ENCODE measurements at places on chromosomes 7 and 10.

GRCh38 chr7:35630024-35630972 lies 64.6 kb downstream of the HERPUD2 start:
- DNase-seq: no peak

DNA sequence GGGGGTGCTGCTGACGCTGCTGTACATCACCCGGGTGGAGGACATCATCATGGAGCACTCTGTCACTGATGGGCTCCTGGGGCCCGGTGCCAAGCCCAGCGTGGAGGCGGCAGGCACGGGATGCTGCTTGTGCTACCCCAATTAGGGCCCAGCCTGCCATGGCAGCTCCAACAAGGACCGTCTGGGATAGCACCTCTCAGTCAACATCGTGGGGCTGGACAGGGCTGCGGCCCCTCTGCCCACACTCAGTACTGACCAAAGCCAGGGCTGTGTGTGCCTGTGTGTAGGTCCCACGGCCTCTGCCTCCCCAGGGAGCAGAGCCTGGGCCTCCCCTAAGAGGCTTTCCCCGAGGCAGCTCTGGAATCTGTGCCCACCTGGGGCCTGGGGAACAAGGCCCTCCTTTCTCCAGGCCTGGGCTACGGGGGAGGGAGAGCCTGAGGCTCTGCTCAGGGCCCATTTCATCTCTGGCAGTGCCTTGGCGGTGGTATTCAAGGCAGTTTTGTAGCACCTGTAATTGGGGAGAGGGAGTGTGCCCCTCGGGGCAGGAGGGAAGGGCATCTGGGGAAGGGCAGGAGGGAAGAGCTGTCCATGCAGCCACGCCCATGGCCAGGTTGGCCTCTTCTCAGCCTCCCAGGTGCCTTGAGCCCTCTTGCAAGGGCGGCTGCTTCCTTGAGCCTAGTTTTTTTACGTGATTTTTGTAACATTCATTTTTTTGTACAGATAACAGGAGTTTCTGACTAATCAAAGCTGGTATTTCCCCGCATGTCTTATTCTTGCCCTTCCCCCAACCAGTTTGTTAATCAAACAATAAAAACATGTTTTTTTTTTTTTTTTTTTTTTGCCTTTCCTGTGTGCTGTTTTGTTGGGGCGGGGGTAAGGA lies 55.8 kb downstream of the TSPAN15 start:
- no peak for DNase-seq

DNA sequence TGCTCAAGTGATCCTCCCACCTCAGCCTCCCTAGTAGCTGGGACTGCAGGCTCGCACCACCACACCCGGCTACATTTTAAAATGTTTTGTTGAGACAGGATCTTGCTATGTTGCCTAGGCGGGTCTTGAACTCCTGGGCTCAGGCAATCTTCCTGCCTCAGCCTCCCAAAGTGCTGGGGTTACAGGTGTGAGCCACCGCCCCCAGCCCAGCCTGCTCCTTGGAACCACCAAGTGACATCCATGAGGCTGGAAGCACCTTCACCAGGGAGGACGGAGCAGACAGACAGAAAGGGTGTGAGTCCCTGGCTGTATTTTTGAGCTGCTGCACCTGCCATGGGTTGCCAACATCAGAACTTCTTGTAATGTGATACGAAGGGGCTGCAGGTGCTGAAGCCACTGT lies 62.3 kb upstream of the UBE3C start:
- DNase-seq: no peak

DNA sequence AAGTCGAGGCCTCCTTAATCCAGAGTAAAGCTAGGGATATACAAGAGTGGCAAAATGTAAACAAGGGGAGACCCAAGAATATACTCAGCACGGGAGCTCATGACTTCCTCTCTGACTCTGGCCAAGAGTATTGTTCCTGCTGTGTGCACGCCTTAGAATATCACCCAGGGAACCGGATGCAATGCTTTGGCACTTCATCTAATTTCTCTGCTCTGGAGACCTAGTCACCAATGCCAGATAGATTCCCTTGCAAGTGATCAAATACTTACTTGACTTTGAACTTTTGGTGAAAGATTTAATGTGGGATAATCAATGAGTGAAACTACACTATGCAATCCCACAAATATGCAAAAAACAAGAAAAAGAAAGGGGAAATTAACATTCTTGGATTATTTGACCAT lies 695.5 kb downstream of the INHBA start:
- no peak for DNase-seq

GRCh38 chr10:73810735-73811465 lies 498 bp downstream of the NDST2 start:
- DNase-seq: peak; percentile 52

GRCh38 chr7:87505557-87506245 lies 30.2 kb upstream of the ABCB4 start:
- no peak for DNase-seq

GRCh38 chr7:135773464-135773863 lies 24.9 kb upstream of the FAM180A start:
- no peak for DNase-seq

DNA sequence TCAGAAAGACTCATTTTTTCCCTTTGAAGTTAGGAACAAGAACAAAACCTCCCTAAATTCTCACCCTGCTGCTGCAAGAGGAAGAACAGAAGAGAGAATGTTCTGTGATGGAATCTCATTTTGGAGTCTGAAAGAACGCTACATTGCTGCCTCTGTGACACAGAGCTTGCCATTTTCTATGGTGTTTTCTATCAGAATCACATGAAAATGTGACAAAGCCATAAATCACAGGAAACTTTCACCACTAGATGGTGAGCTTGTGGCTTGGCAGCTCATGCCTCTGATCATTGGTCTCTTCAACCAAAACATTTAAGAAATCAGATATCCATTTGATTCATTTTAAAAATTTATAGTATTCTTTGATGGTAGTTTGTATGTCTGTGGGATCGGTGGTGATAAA lies 82.9 kb downstream of the CADPS2 start:
- DNase-seq: no peak

DNA sequence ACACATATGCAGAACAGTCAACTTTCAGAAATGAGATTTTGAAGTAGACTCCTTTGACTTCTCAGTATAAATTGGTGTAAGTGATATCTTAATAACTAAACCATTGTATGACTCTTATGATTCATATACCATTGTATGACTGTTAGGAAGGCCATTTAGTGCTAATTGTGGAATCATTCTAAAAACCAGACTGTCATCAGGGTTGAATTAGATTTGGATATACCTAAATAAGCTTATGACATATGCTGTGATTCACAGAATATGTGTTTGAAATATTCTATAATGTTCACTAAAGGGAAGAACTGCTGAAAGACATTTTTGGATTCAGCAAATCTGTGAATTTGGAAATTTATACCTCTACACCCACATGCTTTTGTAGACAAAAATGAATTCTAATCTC lies 438.1 kb downstream of the MDFIC start:
- no peak for DNase-seq

GRCh38 chr7:150923196-150923595 lies 54.9 kb downstream of the KCNH2 start:
- DNase-seq: no peak

DNA sequence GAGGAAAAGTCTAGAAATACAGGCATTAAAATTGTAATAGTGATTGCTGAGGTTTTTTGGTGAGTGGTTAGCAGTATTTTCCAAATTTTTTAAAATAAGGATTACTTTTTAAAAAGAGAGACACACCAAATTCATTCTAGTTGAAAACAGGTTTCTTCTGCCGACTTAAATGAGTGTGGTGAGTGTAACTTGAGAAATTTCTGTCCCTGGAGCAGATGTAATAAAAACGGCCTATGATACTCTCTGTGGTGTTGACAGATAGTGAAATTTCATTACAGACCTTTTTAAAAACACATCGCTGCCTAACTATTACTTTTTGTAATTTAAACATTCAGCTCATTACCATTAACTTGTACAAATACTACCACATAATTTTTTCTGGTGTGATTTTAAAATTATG lies 90.1 kb downstream of the CYP51A1 start:
- no peak for DNase-seq

GRCh38 chr10:60032723-60033122 lies 126.4 kb upstream of the CCDC6 start:
- DNase-seq: peak; percentile 6

DNA sequence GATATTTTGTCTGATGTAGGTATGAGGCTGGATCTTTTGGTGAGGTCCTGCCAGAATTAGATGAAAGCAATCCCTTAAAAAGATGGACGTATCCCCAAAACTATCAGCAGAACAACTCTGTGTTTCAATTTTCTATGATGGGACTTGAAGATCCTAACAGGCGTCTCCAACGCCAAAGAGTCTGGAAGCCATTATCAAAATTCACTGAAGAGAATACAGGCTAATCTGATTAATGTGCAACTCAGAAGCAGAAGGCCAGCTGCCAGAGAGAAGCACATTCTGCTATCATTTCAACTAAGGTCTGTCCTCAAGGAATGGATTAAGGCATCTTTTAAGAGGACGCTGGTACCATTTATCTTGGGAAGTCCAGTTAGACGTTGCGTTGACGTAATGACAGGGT lies 119.7 kb downstream of the FGFR2 start:
- no peak for DNase-seq

DNA sequence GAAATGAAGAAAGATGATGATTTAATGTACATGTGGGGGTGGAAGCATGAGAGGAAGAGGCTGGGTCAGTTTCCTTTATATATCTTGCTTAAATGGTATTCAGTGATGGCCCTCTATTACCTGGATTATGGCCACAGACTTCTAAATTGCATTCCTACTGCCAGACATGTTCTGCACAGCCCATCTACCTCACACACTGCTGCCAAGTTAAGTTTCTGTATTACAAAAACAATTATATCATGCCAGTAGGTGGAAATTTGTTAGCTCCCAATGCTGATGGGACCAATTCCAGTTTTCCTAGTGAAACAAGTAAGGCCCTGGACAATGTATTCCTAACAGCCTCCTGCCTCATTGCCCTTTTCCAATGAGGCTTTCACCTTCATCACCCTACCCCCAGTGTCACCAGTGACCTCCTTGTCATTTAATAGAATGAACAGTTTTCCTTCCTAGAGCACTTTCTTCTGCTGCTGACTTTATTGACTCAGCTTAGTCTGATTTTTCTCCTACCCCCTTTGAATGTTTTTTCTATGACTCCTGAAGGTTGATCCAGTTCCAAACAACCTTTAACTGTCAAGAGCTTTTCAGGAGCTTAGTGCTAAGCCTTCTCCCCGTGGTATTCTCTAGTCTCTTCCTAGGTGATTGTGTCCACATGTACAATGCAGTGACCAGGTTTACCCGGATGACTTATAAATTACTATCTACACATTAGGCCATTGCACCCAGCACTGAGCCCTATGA lies 316.6 kb upstream of the ANKRD30A start:
- DNase-seq: no peak

DNA sequence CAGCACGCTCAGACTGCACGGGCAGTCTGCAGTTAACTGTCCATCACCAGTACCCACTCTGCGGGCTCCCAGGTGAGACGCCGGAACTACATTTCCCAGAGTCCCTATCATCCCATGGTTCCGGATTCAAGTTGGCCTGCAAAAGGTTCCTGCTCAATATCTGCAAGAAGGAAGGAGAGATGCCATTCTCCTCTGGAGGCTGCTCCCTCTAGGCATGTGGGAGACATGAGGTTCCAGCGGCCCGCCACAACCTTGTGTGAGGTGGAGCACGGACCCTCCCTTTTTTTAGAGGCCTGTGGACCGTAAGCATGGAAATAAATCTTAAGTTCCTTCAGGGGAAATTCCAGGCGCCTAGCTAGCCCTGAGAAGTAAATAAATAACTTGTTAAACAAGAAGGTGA lies 29.7 kb downstream of the NUP42 start:
- DNase-seq: no peak

GRCh38 chr10:6542999-6543430 lies 37.1 kb downstream of the PRKCQ start:
- DNase-seq: peak; percentile 71

DNA sequence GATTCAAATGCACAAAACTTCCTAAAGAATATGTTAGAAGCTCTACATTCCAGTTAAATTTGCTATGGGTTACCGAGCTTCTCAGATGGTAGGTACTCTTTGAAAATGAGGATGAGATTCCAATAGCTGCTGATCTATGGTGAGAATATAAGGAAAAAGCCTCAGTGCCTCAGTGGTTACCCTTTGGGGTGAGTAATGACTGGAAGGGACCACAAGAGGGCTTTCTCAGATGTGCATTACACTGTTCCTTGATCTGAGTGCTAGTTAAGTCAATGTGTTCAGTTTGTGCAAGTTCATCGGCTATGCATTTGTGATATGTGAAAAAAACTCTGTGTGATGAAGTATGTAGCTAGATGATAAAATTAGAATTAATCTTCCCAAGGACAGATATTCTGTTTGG lies 3.5 kb downstream of the NRCAM start:
- no peak for DNase-seq

DNA sequence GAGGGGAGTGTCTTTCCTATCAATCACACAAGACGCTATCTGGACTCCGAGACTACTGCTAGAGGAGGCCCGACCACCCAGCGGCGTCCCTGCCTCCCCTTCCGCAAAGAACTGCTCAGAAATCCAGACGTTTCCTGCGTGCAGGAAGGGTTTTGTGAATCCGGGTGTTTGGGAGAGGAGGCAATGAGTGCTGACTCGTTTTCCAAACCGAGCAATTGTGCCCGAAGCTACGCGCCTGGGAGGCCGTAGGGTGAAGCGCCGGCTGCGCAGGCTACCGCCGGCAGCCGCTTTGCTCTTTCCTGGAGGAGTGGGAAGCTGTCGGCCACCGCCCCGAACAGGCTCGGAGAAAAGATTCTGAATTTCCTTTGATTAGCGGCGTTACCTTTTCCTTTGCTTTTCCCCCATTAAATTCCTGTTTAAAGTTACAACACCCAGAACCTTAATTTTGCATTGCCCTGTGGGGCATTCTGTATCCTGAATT lies 5.3 kb downstream of the VAX1 start:
- DNase-seq: no peak

GRCh38 chr7:133118261-133118660 lies 36.4 kb upstream of the CHCHD3 start:
- no peak for DNase-seq

DNA sequence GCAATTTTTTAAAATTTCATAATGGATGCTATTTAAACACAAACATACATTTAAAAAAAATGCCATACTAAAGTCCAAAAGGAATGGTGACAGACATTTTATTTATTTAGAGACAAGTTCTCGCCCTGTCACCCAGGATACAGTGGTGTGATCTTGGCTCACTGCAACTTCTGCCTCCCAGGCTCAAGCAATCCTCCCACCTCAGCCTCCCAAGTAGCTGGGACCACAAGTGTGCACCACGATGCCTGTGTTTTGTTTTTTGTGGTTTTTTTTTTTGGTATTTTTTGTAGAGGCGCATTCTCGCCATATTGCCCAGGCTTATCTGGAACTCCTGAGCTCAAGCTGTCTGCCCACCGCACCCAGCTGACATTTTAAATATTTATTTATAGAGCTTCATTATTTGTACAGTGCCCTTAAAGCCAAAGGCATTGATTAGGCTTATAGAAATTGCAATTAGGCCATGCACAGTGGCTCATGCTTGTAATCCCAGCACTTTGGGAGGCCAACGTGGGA lies 703.5 kb downstream of the AUTS2 start:
- DNase-seq: no peak

GRCh38 chr7:49848211-49848841 lies 74.9 kb downstream of the VWC2 start:
- no peak for DNase-seq

- DNase-seq: no peak
Measured at GRCh38 chr7:71454981-71455380, 323.0 kb downstream of the GALNT17 start.
